ENCODE measurements at places on chromosomes 2 and 18. TPM values are rescaled to one million over a fixed set of nuclear protein-coding genes. Genes with fewer than 3 reads are reported as not detected.

GPAT2 gene
- 3.6 TPM for total RNA-seq

CD8B gene
- total RNA-seq, result 0.46 TPM

ATP6V1C2 gene
- total RNA-seq, result 8.1 TPM

ZNF804A gene
- total RNA-seq, result 2.4 TPM

TSPYL6 gene
- total RNA-seq, result not detected

REG3G gene
- total RNA-seq, result not detected

FBXO15 gene
- 3.7 TPM for total RNA-seq

CBLN2 gene
- total RNA-seq, result not detected

DNA sequence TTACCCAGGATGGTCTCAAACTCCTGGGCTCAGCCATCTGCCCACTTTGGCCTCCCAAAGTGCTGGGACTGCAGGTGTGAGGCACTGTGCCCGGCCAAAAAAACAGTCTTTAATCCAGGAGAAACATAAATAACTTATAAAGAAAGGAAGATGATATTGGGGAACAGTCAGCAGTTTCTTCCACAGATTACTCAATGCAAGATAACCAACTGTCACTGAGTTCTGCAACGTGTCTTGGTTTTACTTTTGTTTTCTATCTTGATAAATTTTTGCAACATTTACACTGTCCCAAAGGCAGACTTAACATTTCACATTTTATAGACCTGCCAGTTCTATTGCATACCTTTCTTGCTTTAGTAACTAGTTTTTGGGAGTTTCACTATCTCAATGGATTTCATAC is 71.1 kb downstream of the ANKRD44 start:
- DNase-seq, result peak; percentile 35

GRCh38 chr2:238379096-238379810 is 47.5 kb upstream of the ASB1 start:
- no peak for DNase-seq

GRCh38 chr18:3389977-3390376 is 60.0 kb upstream of the TGIF1 start:
- no peak for DNase-seq

- DNase-seq, result no peak
Observed at GRCh38 chr2:105416156-105416555, 17.3 kb upstream of the FHL2 start.

DNA sequence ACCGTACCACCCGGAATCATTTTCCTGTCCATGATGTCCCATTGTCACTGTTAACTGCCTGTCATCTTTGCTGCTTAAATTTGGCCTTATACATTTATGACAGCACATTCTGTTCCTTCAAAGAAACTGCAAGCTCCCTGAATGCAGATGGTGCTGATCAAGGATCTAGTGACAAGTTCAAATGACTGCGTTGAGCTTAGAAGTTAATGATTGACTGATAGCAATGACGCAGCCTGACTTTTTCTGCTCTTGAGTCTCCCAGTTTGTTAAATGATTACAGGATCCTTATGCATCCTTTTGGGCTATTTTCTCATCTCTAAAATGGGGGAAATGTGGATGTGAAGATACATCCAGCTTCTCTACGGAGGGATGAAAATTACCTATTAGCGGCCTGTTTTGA is 159.0 kb downstream of the DCC start:
- DNase-seq, result no peak

GRCh38 chr2:148130581-148130980 is 109.7 kb downstream of the MBD5 start:
- DNase-seq, result no peak

- DNase-seq, result no peak
Observed at GRCh38 chr18:73621091-73621490, 526.5 kb downstream of the FBXO15 start.

DNA sequence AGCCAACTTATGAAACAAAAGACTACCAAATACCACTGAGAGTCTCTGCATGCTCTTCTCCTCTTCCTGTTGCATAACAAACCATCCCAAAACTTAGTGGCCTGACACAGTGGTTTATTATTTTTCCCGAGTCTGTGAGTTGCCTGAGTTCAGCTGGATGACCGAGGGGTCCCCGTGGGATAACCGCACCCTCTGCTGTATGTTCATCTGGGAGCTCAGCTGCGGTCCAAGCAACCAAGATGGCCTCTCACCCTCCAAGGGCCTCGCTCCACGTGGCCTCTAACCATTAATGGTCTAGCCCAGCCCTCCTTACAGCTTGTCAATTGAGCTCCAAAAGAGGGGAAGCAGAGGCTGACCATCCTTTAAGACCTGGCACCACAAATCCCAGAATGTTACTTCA is 17.1 kb downstream of the ITM2C start:
- no peak for DNase-seq

DNA sequence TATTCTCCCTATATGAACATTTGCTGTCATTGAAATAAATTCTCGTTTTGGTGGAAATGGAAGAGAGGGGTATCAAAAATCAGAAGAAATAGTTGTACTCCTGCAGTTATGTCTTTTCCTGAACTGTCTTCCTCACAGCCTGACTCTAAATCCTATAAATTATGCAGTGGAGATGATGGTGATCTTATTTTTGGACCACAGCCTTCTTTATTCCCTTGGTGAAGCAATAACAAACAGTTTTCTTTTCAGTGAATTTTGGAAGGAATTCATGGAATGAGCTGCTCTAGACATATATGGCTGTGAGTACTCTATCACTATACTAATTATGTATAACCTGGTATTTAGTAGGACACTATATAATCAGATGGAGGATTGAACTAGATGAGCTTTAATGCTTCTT is 1.7 kb upstream of the SLC25A12 start:
- no peak for DNase-seq

DNA sequence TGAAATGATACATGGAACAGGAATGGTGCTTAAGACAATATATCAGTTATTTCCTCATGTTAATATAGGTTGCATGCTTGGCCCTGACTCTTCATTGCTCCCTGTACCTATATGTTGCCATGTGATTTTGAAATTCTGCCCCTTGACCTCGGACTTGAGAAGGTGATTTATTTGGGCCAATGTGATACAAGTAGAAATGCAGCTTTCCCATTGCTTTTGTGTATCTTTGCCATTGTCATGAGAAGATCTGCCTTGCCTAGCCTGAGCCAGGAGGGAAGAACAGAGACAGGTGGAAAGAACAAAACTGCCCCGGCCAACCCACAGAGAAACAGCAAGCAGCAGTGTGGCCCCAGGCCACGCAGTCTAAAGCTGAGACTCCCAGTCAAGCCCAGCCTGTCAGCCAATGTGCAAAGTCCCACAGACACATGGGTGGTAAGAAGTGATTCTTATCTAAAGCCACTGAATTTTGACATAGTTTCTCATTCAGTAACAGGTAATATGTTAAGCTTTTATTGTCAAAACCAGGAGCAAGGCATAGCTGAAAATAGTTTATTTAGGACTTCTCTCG is 245.7 kb upstream of the RND3 start:
- DNase-seq, result no peak

DNA sequence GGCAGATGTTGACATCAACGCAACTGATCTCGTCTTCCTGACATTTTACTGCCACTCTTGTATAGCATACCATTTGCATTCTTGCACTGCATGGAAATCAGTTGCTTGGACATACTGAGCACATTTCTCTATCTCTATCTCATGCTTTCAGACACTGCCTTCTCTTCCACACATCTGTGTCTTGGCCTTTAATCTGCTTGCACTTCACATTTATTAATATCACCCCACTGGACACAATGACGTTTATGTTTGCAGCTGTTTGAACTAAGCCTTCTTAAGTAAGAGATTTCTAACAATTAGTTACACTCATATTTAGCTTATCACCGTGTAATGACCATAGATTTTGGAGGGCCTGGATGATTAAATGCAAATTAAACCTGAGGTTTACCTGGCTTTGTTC is 229.8 kb upstream of the CDH19 start:
- no peak for DNase-seq

GRCh38 chr2:212897296-212897695 is 254.1 kb downstream of the IKZF2 start:
- no peak for DNase-seq

DNA sequence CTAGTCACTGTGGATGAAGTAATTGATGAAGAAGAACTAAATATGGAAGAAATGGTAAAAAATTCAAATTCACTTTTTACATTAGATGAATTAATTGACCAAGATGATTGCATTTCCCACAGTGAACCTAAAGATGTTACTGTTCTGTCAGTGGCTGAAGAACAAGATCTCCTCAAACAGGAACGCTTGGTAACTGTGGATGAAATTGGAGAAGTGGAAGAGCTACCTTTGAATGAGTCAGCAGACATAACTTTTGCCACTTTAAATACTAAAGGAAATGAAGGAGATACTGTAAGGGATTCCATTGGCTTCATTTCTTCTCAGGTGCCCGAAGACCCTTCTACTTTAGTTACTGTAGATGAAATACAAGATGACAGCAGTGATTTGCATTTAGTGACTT is 26.6 kb upstream of the DYSF start:
- no peak for DNase-seq

GRCh38 chr2:135914485-135914884 is 38.2 kb upstream of the MCM6 start:
- DNase-seq, result no peak

GRCh38 chr2:177161741-177162460 is 50.7 kb upstream of the HNRNPA3 start:
- DNase-seq, result peak; percentile 58

- no peak for DNase-seq
Observed at GRCh38 chr2:242001853-242002252, 132.3 kb downstream of the RTP5 start.

- no peak for DNase-seq
Observed at GRCh38 chr2:168662651-168663208, 139.7 kb upstream of the NOSTRIN start.

DNA sequence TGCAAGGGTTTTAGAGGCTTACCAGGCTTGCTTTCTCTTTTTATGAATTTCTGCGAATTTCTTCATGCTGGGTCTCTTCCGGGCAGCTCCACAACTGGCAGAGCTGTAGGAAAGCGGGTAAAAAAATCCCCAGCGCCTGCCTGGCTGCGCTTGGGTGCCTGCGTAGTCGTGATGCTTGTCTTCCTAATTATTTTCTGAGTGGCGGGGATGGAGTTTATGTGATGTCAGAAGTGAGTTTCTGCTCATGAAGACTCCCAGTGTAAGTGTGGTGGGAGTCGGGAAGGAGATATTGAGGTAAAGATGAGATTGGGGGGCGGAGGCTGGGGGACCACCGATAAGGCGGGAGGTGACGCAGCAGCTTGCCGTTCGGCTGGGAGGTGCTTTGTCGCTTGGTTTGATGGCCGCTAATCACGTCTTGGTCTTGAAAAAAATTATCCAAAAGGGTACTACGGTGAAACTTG is 229.8 kb downstream of the LDLRAD4 start:
- no peak for DNase-seq

GRCh38 chr18:72458271-72458670 is 85.9 kb downstream of the CBLN2 start:
- no peak for DNase-seq

DNA sequence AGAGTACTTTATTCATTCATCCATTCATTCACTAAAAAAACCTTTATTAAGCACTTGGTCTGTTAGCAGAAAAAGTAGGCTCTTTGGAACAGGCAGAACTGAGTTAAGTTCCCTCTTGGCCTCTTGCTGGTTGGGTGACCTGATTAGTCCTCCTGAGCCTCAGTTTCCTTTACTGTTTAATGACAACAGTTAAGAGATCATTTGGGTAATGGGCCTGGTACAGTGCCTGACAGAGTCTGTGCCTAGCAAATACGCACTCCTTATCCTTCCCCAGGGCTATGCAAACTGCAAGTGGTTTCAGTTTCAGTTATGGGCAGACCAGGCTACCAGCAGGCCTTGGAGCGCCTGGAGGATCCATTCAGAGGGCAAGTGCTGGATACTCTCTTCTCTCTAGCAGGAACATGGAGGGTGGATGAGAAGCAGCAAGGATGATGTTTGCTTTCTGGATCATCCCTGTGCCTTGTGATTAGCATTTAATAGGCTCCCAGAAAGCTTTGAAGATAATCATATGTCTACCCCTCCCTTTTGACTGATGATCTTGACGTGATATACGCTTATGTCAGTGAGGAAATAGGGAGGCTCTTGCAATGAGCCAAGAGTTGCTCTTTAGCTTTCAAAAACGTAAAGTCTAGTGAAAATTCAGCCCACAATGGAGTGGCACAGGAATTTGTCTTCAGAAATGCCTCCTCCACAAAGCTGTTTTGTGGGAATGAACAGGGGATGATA is 12.4 kb upstream of the TAF1B start:
- no peak for DNase-seq

DNA sequence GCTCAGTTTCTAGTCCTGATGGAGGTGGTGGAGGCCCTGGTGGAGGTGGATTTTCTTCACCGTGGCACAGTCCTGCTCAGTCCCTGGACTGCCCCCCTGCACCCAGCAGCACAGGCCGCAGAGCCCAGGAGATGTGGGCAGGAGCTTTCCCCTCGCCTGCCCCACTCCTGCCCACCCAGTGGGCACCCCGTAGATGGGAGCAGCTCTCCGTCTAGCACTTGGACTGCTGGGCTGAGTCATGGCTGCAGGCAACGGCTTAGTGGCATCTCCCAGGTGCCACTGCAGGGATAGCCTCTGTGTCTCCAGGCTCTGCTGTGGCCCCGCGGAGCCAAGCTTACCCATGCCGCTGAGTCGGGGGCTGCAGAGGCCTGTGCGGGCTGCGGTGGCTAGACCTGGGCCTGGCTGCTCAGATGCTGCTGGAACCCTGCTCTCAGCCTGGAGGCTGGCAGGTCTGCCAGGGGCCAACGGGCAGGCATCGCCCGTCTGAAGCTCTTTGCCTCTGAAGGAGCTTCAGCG is 92.3 kb upstream of the CTDP1 start:
- no peak for DNase-seq

Measured in B cell (primary cell).